Endothelial cell of umbilical vein (primary cell): ENCODE measurements at places on chromosomes 12 and 14. TPM values are rescaled to one million over a fixed set of nuclear protein-coding genes. Genes with fewer than 3 reads are reported as not detected.

SLC38A4 gene
- 0.66 TPM in 1 of 2 replicates, not detected in the other for total RNA-seq

DAD1 gene
- 299 and 304 TPM in 2 replicates for total RNA-seq

RFX4 gene
- not detected in 2 replicates for total RNA-seq

ANO4 gene
- total RNA-seq: 0.12 TPM in 1 of 2 replicates, not detected in the other

TPH2 gene
- not detected in 2 replicates for total RNA-seq

ZC3H10 gene
- 8.7 and 10.1 TPM in 2 replicates for total RNA-seq

GALNT6 gene
- total RNA-seq: 38.3 and 39.2 TPM in 2 replicates

ZFYVE26 gene
- 26.3 and 27.7 TPM in 2 replicates for total RNA-seq

NPAS3 gene
- 0.13 and 0.65 TPM in 2 replicates for total RNA-seq

- no peak for DNase-seq
Observed at GRCh38 chr14:22601996-22602395, 3.9 kb downstream of the ABHD4 start.

DNA sequence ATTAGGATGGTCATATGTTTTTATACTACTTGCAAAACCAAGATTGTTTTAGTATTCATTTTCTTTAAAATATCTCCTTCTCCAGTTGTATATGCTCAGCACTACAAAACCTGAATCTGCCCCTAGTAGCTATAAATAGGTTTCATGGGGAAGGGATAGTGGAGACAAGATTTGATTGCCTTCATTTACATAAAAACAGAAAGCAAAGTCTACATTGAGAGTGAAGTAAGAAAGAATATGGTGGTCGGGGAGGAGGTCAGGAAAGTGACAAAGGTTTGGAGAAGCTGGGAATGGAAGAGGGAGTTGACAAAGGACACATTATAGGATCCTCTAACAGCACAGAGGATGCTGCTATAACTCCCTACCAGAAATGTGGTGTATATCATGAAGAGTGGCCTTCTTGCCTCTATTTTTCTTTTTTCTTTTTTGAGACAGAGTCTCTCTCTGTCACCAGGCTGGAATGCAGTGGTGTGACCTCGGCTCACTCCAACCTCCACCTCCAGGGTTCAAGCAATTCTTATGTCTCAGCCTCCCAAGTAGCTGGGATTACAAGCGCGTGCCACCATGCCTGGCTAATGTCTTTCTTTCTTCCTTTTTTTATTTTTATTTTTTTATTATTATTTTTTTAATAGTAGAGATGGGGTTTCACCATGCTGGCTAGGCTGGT is 6.6 kb upstream of the LRP6 start:
- no peak for DNase-seq

DNA sequence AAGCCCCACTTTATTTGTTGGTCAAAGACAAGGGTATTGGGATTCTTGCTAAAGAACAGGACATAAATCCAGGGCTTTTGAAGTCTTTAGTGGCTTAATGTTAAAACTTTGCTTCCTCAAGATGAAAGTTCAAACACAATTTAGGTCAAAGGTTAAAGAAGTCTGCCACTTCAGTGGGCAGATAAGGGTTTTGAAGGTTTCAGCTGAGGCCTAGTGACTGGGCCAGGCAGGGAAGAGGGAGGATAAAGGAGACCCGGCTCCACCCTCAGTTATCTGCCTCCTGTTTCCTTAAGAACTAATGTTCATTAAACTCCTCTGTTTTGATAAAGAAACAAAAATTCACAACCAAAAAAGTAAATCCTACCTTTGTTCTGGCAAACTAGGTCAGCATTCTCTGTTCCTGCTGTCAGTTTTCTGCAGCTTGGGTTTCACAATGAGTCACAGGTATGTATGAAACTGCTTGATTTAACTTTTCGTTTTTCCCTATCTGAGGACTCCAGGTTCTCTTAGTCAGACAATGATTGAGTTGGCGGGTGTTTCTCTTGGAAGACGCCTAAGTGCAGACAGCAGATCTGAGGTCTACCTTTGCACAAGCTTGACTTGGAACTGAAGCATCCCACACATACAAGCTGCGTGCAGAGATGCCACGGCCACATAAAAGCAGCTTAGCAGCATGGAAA is 208.3 kb downstream of the EXOC5 start:
- DNase-seq: no peak

DNA sequence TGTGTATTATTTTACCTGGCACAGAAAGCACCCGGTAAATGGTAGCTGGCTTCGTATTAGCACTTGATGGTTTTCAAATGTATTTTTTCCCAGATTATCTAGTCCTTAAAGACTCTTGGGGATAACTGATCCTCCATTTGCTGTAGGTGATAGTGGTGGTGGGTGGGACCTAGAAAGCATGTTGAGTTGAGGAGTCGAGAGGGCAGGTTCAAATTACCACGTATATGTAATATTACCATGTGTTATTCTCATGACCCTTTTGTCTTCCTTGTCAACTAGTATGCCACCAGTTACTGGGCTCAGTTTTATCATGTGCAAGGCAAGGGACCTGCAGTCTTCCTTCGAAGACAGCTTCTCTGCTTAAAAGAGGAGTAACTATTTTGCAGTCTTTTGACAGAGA is 1.8 kb downstream of the GLRX5 start:
- DNase-seq: no peak

DNA sequence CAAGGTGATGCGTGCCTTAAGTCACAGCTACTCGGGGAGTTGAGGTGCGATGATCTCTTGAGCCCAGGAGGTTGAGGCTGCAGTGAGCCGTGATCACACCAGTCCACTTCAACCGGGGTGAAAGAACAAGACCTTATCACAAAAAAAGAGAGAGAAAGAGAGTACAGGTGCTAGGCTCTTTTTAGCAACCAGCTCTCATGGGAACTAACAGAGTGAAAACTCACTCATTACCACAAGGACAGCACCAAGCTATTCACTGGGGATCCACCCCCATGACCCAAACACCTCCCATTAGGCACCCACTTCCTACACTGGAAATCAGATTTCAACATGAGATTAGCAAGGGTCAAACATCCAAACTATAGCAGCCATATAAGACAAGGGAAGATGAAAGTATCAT is 164.2 kb downstream of the NDUFA12 start:
- DNase-seq: no peak

- DNase-seq: no peak
Observed at GRCh38 chr14:102782974-102783373, 5.7 kb downstream of the TRAF3 start.

- DNase-seq: no peak
Observed at GRCh38 chr14:61640158-61641136, 54.9 kb upstream of the HIF1A start.

- DNase-seq: no peak
Observed at GRCh38 chr12:106389151-106389550, 31.6 kb downstream of the POLR3B start.

DNA sequence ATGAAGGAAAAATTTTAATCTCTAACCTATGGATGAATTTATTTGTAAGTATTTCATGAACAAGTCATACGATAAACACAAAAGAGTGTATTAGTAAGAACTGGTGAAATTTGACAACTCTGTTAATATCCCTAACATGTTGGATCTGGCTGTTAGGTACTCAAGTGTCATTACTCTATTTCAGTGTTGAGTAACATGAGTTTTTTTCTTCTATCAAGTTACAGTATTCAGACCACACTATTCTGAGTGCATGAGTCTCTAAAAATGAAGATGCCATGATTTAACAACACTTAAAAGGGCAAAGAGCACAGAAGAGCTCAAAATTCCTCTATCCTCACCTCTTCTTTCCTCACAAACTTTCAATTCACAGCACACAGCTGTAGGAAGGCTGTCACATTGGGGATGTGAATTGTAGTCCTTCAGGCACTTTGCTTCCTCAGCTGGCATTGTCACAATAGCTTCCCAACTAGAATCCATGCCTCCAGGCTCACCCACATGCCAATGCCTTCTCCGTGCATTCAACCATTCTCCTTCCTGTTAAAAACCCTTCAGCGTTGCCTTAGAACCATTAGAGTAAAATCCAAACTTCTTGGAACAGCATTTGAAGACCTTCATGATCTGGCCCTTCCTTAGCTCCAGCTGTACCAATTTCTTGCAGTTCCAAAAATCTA is 73.7 kb upstream of the DBX2 start:
- no peak for DNase-seq

DNA sequence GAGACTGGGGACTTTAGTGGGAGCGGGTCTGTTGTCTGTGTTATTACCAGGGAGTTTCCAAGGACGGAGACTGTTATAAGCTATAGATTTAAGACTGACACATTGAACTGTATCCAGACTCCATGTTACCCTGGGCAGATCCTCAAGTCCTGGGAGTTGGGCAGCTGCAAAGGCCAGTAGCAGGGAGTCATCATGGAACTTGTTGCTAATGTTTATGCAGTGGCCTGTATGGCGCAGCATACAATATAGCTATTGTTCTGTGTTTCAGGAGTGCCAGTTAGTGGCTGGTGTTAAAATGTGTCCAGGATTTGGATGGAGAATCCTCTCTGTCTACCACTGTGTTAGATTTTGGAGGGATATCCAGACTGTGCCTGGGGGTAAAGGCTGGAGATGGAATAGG is 31.7 kb downstream of the SMOC1 start:
- DNase-seq: no peak

GRCh38 chr12:31756977-31757420 is 28.2 kb upstream of the AMN1 start:
- DNase-seq: peak; percentile 27

- DNase-seq: no peak
Observed at GRCh38 chr12:7058163-7058845, 2.2 kb upstream of the C1S start.

DNA sequence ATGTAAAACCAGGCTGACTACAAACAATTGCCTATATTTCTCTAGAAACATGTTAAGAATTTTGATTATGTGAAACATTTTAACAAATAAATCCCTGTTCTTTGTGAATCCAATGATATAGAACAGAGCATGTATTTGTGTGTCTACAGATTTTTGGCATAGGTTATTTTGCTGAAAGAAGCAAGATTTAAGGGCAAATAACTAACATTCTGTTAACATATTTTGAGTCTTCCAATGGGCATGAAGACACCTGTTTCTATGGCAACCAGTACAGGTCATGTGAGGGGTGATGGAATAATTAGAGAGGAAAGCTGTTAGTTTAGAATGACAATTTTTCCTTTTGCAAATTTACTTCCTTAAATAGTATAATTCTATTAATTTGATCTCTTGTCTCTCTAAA is 8.8 kb downstream of the ART4 start:
- no peak for DNase-seq

GRCh38 chr14:65211341-65211987 is 109.1 kb upstream of the MAX start:
- peak; percentile 66 for DNase-seq

DNA sequence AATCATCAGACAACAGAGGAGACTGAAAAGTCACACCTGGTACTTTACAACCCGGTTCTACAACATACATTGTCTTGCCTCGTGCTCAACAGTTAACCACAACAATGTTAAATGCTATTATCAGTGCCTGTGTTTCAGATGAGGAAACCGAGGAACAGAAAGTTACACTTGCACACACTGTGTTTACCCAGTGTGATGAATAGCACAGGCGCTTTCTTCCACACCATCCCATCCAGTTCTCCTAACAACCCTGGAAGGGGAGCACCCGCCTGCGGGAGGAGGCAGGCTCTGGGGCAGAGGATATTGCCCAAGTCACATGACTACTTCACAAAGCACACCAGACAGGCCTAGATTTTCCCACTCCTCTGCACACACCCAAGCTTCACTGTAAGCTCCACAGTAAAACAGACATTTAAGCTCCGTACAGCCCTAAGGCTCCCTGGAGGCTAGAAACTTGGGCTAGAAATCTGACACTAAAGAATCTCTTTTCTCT is 21.8 kb downstream of the NCKAP5L start:
- no peak for DNase-seq

DNA sequence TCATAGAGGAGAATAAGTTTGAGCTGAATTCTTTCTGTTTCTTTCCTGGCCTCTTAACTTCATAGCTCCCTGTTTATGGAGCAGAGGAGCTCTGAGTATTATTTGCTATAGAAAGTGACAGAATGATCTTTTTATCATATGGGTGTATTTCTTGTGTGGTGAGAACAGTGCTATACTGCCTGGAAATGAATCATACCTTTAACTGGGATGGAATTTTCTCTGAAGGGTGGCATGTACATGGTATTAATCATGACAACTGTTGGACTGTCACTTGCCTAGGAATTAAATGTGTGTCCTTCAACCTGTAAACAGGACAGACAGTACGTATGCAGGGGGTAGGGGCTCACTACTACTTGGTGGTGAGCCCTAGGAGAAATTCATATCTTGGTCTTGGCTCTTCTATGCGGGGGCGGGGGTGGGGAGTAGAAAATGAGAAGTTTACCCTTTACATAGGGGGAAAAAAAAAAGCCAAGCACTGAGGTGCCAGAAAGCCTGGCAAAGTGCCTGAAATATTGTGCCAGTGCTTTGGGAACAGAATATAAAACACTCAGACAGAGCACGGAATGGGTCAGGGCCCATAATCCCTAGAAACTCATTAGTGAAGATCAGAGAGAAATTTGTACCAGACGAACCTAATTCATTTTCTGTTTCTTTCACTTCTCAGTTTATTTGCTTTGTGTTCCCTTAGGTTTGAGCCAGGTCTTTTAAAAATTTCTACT is 33.8 kb downstream of the ARMH4 start:
- DNase-seq: no peak

DNA sequence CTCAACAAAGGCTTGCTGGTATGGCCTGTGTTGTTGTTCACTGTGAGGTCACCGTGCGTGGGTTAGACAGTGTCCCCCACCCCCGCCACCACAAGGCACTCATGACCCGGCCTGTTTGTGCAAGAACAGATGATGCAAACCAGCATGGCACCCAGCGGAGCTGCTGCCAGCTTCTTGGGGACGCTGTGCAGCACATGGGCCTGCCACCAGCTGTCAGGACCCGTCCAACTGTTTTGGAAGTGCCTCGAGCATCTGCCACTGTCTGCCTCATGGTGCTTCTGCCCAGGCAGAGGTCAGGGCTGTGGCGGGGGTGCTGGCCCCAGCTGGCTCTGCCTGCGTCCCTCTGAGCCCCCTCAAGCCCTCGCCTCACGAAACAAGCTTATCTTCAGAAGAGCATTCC is 1.5 kb downstream of the ASB2 start:
- DNase-seq: no peak

- DNase-seq: peak; percentile 48
Observed at GRCh38 chr14:54577977-54578376, 11.0 kb downstream of the SAMD4A start.

GRCh38 chr12:69338936-69339335 is 9.2 kb upstream of the LYZ start:
- DNase-seq: no peak

GRCh38 chr12:52443966-52444365 is 8.0 kb downstream of the KRT6B start:
- DNase-seq: no peak

GRCh38 chr12:131774576-131775391 is 53.4 kb upstream of the MMP17 start:
- no peak for DNase-seq

DNA sequence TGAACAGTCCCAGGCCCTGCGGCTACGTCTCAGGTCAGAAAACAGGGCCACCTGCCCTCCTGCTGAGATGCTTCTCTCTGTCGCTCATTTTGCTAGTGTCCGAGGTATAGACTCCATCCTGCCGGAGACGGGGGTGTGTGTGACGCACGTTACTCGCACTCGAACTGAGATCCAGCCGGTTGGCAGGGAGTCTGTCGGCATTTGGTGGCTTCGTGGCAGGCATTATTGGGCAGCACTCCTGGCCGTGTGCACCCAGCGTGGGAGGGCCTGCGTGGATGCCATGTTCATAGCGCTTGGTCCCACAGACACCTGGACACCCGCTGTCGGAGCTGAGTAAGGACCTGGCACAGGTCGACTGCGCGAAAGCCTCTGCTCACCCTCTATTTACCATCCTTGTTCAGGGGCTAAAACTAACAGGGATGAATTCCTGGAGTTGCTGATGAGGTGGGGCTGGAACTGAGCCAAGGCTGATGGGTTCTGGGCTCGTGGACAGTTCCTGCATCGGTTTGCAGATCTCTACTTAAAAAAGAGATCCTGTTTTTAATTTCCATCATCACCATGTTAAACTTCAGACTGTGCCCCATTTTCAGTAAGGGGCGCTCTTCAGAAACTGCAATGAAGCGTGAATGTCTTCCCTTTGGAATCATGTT is 28.6 kb downstream of the AACS start:
- DNase-seq: no peak
